Brain (organoid and tissue), 16 donors: ENCODE measurements at places on chromosomes 13 and 19. TPM values are rescaled to one million over a fixed set of nuclear protein-coding genes. Genes with fewer than 3 reads are reported as not detected.

Gene SPTBN4
- polyA plus RNA-seq: 36.8 TPM

Gene KLF1
- 1.3 TPM for polyA plus RNA-seq

Gene PRODH2
- polyA plus RNA-seq: not detected

Gene SRRM5
- polyA plus RNA-seq: not detected

Gene PRR22
- 1.3 TPM for polyA plus RNA-seq

Gene OXGR1
- polyA plus RNA-seq: not detected

Gene TPRX1
- polyA plus RNA-seq: not detected

Gene CPT1C
- 65.1 TPM for polyA plus RNA-seq
